Fibroblast of skin of abdomen (primary cell): ENCODE measurements at places on chromosomes 16 and 17.
A peak's percentile ranks its signal among the peaks of the same experiment; 100 is the strongest.

GRCh38 chr17:35345926-35346771, 27.3 kb downstream of the SLFN11 start:
- peak; percentile 33 for DNase-seq

DNA sequence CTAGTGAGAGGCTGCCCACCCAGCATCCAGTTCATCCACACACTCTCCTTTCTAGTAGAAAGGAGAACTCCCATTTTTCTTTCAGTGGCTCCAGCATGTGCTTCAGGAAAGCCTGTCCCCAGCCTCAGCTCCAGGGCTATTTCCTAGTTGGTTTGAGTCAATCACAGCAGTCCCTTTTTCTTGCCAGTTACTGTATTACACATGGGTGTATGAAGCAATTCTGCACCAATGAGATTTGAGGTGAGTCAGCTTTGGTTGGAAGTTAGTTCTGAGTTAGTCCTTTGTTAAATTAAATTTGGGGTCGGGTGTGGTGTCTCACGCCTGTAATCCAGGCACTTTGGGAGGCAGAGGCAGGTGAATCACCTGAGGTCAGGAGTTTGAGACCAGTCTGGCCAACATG, 24.8 kb downstream of the RAD51D start:
- DNase-seq = peak; percentile 77

- DNase-seq = peak; percentile 27
These were observed 40.5 kb upstream of the ATP2A3 start for GRCh38 chr17:4004517-4005295.

GRCh38 chr17:29588562-29589411, 661 bp downstream of the GIT1 start:
- no peak for DNase-seq

GRCh38 chr16:85227084-85227945, 115.0 kb upstream of the CIBAR2 start:
- peak; percentile 28 for DNase-seq

DNA sequence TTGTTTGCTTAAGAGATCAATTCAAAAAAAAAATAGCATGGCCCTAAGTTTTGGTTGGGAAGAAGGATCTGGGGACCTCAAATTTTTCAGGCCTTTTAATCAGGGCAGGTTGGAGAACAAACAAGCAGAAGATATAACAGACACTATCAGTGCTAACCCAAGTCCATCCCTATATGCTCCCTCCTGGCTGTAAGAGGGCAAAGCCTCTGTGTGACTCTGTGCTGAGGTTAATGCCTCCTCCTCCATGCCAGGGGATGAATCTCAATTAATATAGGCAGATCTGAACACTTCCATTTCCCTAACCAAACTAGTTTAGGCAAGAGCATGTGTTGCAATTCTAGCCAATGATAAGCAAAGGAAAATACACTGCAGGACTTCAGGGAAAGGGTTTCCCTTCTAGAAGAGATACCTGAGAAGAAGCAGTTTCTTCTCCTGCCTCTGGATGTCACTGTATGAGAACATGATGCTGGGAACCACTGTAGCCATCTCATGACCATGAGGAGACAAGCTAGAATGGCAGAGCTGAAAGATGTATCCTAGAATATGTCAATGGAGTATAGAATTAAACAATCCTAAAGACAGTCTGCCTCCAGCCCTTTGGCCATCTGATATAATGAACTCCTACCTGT, 76.0 kb downstream of the CHD9NB start:
- DNase-seq = peak; percentile 7

- no peak for DNase-seq
These were observed 29.2 kb downstream of the SOCS3 start for GRCh38 chr17:78330570-78331224.

- no peak for DNase-seq
These were observed 97.2 kb downstream of the RAP1GAP2 start for GRCh38 chr17:2893422-2893914.

DNA sequence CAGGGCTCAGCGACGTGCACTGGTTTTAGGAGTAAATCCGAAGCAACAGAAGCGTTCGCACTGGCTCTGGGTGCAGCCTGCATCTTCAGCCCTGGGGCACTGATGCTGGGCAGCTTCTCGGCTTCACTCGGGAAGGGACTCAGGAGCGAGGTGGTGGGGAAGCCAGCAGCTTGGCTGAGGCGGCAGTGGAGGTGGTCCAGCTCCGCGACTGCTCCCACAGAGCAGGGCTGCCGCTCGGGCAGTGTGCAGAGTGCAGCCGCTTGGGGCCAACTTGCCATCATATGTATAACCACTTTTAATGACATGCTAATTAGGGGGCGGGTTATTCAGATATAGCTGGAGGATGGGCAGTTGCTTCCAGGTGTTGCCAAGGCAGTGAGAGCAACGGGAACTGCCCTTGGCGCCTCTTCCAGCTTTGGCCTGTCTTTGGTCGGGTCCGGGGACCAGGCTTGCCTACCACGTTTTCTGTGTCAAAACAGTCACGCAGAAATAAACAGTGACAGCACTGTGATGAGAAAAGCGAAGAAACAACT, 26.7 kb downstream of the METRNL start:
- DNase-seq = no peak

GRCh38 chr17:68771867-68772515, 170.8 kb upstream of the FAM20A start:
- peak; percentile 60 for DNase-seq

DNA sequence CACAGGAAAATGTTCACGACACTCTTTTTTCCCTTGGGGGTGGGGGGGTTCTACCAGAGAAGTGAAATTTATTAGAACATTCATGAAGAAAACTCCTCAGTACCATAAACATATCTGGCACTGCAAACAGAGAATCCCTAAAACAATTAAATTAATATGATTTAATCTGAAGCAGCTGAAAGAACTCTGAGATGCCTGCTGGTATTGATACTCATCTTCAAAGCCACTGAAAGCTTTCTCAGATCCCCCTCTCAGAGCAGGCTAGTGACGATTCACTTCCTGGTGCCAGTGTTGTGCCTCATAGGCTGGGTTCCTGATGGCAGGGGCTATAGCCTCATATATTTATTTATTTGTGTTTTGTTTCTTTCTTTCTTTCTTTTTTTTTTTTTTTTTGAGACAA, 52.7 kb downstream of the MYH10 start:
- DNase-seq = no peak

DNA sequence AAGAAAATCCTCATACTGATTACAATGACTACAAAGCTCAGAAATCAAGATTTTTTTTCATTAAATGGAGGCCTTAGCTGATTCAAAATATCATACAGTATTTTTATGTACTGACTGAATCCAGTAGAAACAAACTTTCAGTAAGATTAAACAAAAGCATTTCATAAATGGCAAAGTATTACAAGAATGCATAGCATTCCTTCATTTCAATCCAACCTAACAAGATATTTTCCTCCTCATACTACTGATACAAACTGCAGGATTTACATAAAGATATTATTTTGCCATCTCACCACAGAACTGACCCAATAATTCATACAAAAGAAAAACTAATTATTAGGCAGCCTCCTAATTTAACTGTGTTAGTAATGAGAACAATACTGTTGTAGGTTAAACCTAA, 6.2 kb upstream of the KANSL1 start:
- DNase-seq = peak; percentile 39

DNA sequence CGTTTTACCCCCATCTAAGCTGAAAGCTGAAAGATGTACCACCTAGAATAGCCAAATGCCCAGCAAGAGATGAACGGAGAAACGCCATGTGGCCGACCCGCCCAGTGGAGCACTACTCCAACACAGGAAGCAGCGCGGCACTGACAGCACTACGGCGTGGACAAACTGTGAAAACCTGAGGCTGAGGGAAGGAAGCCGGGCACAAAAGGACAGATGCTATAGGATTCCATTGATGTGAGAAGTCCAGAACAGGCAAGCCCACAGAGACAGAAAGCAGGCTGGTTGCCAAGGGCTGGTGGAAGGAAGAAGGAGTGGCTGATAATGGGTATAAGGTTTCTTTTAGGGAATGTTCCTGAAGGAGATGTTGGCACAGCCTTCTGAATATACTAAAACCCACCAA, 29.4 kb upstream of the SLC38A8 start:
- DNase-seq = peak; percentile 14

DNA sequence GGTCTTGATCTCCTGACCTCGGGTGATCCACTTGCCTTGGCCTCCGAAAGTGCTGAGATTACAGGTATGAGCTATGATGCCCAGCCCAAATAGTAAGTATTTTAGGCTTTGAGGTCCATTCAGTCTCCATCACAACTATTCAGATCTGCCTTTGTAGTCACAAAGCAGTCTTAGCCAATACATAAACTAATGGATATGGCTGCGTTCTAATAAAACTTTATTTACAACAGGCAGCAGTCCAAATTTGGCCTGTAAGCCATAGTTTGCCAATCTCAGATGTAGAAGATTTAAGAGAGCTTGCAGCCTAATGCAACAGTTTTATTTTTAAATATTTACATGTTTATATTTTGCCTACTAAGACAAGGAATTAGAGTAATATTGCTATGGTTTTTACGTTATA, 111.7 kb downstream of the YPEL2 start:
- no peak for DNase-seq

GRCh38 chr17:40857535-40857934, 9.5 kb downstream of the KRT12 start:
- peak; percentile 79 for DNase-seq

DNA sequence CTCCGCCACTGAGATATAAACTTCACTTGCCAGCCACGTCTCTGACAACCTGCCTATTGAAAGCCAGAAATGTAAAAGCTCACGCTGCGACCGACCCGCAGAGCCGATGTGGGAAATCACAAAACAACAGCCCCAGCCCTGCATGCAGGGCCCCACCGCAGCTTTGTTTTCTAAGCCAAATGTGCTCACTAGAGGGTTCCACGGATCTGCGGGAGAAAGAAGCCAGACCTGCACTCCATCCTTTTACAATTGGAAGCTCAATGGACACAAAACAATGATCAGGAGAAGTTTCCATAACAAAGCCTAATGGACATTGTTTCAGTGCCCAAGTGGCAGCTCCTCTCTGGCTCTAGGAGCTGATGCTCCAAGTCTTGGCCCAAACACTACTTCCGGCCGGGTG, 33.1 kb downstream of the WIPI1 start:
- DNase-seq = no peak

GRCh38 chr17:17928398-17929287, 43.6 kb downstream of the TOM1L2 start:
- no peak for DNase-seq

DNA sequence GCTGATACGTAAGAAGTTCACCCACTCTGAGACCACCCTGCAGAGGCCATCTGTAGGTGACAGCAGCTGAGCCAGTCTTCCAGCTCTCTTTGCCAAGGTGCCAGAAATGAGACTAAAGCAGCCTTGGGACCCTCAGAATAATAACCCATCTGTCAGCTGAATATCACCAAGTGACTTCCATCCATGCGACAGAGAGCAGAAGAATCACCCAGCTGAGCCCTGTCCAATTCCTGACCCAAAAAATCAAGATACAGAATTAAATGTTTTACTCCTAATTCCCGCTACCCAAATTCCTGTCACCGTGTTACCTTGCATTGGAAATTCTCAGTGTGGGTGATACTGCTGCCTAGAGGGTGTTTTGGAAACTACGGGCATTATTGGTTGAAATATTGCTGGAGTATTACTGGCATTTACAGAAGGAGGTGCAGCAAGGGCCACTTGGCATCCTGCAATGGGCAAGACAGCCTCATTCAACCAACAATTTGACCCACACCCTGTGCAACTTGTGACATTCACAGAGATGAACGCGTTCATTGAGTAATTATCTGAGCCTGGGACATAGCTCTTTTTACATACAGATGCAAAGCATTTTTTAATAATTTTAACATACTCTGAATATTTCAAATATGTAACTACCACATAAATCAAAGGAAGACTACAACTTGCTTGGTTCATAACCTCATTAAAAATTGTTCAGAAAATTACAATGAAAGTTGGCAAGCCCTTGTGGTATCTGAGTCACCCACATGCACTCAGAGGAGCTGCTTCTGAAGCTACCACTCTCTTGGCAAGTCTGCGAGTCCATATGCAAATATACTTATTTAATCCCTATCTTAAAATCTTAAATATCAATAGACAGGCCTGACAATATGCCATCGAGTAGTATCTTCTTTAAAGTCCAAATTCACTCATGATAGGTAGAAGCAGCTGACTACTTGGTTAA, 126.6 kb downstream of the C16orf95 start:
- peak; percentile 51 for DNase-seq

GRCh38 chr17:42845918-42846593, 1.7 kb downstream of the AOC2 start:
- no peak for DNase-seq

- DNase-seq = no peak
These were observed 1.1 kb downstream of the ROGDI start for GRCh38 chr16:4801051-4801961.

- no peak for DNase-seq
These were observed 29.4 kb upstream of the NUDT16L1 start for GRCh38 chr16:4663777-4664465.

GRCh38 chr16:57422026-57422944, 17.7 kb downstream of the CCL17 start:
- DNase-seq = peak; percentile 67

- peak; percentile 80 for DNase-seq
These were observed 255.1 kb downstream of the SNX29 start for GRCh38 chr16:12231666-12232065.

GRCh38 chr17:77546772-77547241, 406.0 kb downstream of the SEC14L1 start:
- no peak for DNase-seq

DNA sequence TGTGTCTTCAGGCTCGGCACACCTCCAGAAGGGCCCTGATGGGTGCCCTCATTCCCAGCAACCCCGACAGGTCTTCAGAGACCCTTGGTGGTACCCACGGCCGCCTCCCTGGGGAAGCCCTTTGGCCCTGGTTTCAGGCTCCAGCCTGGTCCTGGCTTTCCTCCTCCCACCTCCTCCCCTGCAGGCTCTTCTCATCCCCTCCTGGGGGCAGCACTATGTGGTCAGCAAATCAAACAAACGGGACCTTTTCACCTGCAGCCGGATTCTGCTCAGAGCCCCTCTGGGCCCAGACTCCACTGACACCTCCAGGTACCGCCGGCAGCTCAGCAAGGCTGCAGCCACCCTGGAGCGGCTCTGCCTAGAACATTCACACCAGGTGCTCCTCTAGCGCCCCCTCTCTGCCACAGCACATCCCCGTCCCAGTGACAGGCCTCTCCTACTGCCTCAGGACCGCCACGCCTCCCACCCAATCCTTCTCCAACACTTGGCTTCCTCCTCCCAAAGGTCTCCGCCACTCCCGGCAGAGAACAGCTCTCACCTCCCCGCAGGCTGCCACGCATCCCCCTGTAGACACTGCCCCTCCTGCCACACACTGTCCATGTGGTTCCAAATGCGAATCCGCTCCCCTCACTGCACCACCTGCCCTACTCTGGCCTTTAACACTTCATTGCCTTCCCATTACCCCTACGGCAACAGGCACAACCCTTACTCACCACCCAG, 12.0 kb downstream of the CORO7 start:
- peak; percentile 24 for DNase-seq

GRCh38 chr17:44176671-44177501, 6.4 kb downstream of the ASB16 start:
- DNase-seq = no peak

DNA sequence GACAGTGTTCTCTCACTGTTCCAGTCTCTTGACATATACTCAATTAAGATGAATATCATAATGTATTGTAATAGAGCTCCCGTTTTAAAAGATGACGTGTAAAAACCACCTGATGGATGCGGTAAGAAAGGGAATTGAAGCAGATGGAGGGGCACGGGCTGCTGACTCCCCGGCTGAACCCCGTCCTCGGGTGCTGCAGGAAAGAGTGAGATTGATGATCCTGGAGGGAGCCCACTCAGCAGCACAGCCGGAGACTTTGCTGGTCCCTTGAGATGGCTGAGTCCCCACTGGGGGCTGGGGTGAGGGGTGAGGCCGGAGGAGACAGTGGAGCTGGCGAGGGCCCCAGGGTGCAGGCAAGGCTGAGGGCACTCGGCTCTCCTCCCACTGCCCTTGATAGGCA, 217.4 kb downstream of the RPTOR start:
- no peak for DNase-seq
